ENCODE measurements at places on chromosomes 1 and 21. TPM values are rescaled to one million over a fixed set of nuclear protein-coding genes. Genes with fewer than 3 reads are reported as not detected.

GRCh38 chr21:42013931-42014330 is 3.8 kb upstream of the ZBTB21 start:
- H3K27me3 ChIP-seq = no peaks in the 10 kb centered on the region
- H3K27ac ChIP-seq = no peak overlapping the region
- no peaks in the 10 kb centered on the region for H3K36me3 ChIP-seq
- no peak overlapping the region for H3K4me3 ChIP-seq
- no peak for DNase-seq
- no peaks in the 10 kb centered on the region for H3K4me1 ChIP-seq

- H3K4me1 ChIP-seq = no peaks in the 10 kb centered on the region
- no peak for DNase-seq
- H3K36me3 ChIP-seq = no peaks in the 10 kb centered on the region
- H3K27me3 ChIP-seq = peaks cover 87% of the 10 kb centered on the region
These were observed 2.0 kb upstream of the OLIG2 start for GRCh38 chr21:33023574-33024200.

- no peak overlapping the region for H3K4me3 ChIP-seq
- no peak for DNase-seq
- no peak overlapping the region for H3K27ac ChIP-seq
- H3K27me3 ChIP-seq = no peaks in the 10 kb centered on the region
- H3K36me3 ChIP-seq = no peaks in the 10 kb centered on the region
These were observed 3.5 kb downstream of the TIE1 start for GRCh38 chr1:43304314-43304681.

- H3K36me3 ChIP-seq = no peaks in the 10 kb centered on the region
- no peak overlapping the region for H3K27ac ChIP-seq
- no peak overlapping the region for H3K4me3 ChIP-seq
These were observed 8.6 kb upstream of the C1orf105 start for GRCh38 chr1:172411791-172412338.

- no peaks in the 10 kb centered on the region for H3K27me3 ChIP-seq
- H3K36me3 ChIP-seq = no peaks in the 10 kb centered on the region
- no peak overlapping the region for H3K27ac ChIP-seq
- H3K4me3 ChIP-seq = no peak overlapping the region
- DNase-seq = no peak
These were observed 117.2 kb upstream of the JUN start for GRCh38 chr1:58901008-58901407.

DNA sequence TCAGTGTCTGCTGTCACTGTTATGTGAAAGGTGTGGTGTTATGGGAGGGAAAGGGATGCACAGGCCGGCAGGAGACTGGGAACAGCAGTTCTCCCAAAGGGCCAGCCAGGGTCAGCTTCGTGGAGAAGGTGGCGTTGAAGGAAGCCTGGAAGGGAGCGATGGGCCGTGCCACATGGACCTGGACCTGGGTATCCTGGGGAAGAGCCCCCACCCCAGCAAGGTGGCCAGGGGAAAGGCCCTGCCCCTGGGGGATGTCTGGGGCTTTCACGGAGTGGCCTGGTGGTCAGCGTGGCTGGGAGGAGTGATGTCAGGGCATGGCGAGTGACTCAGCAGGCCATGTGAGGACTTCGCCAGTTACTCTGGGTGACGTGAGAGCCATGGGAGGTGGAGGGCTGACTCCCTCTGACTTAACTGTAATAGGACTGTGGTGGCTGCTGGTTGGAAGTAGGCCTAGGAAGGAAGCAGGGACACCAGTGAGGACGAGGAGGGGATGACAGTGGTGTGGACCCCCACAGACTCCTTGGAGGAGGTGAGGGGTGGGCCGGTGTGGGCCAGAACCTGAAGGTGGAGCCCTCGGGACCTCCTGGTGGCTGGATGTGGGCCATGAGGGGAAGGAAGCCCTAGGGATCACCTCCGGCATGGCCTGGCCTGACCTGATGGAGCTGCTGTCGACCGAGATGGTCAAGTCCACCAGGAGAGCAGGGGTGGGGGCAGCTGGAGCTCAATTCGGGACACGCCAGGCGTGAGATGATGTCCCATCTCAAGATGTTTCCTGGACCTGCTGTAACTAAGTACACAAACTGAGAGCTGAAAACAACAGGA is 54.5 kb downstream of the BACE2 start:
- DNase-seq = peak; percentile 55
- no peak overlapping the region for H3K4me3 ChIP-seq
- no peak overlapping the region for H3K27ac ChIP-seq
- H3K36me3 ChIP-seq = no peaks in the 10 kb centered on the region
- H3K27me3 ChIP-seq = no peaks in the 10 kb centered on the region
- no peaks in the 10 kb centered on the region for H3K4me1 ChIP-seq

GRCh38 chr21:35023396-35024070 is 25.6 kb downstream of the RUNX1 start:
- DNase-seq = no peak
- no peaks in the 10 kb centered on the region for H3K36me3 ChIP-seq

GRCh38 chr1:94061513-94062443 is 59.2 kb downstream of the ABCA4 start:
- no peaks in the 10 kb centered on the region for H3K36me3 ChIP-seq
- peak overlapping the region; percentile 47 for H3K27ac ChIP-seq
- no peak overlapping the region for H3K4me3 ChIP-seq

DNA sequence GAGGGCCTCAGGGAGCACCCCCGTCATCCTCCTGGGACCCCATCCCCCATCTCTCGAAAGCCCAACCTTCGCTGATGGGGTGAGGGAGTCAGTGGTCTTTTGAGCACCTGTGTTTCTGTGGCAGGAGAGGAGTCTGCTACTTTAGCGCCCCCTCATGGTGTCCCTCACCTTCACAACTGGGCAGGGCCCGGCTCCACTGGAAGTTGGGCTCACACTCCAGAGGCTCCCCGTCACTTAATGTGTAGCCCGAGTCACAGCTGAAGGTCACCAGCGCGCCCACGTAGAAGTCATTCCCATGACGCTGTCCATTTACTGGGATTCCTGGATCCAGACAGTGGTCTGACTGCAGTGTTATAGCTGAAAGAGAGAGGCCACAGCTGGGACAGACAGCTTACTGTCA is 139.5 kb upstream of the HMGB4 start:
- H3K4me3 ChIP-seq = no peak overlapping the region
- no peaks in the 10 kb centered on the region for H3K4me1 ChIP-seq
- no peaks in the 10 kb centered on the region for H3K36me3 ChIP-seq
- no peaks in the 10 kb centered on the region for H3K27me3 ChIP-seq
- no peak overlapping the region for H3K27ac ChIP-seq

GRCh38 chr1:15579683-15580047 is 5.2 kb downstream of the AGMAT start:
- H3K27me3 ChIP-seq = no peaks in the 10 kb centered on the region
- no peaks in the 10 kb centered on the region for H3K36me3 ChIP-seq
- no peak overlapping the region for H3K4me3 ChIP-seq
- H3K27ac ChIP-seq = no peak overlapping the region
- no peaks in the 10 kb centered on the region for H3K4me1 ChIP-seq
- no peak for DNase-seq

DNA sequence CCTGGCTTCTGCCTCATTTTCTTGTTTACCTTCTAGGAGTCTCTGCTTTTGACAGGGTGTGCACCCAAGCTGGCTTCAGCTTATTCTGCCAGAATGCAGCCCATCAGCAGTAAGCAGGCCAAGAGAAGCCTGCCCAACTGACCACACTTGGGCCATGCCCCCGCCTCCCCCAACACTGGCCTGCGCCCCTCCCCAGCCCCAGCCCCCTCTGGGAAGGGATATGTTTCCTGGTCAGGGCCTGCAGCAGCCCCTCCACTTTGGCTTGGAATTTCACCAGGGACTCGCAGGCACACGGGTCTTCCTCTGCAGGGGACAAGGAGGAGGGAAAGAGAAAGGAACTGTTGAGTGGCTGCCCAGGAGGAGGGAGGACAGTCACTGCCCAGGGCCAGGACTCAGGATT is 9.4 kb downstream of the MATN1 start:
- H3K36me3 ChIP-seq = no peaks in the 10 kb centered on the region
- DNase-seq = no peak
- no peak overlapping the region for H3K27ac ChIP-seq
- H3K4me3 ChIP-seq = no peak overlapping the region
- H3K4me1 ChIP-seq = no peaks in the 10 kb centered on the region
- peaks cover 5% of the 10 kb centered on the region for H3K27me3 ChIP-seq

GRCh38 chr1:1665815-1666251 is 7.0 kb upstream of the CDK11B start:
- no peaks in the 10 kb centered on the region for H3K27me3 ChIP-seq
- H3K27ac ChIP-seq = no peak overlapping the region
- peaks cover 16% of the 10 kb centered on the region for H3K36me3 ChIP-seq

DNA sequence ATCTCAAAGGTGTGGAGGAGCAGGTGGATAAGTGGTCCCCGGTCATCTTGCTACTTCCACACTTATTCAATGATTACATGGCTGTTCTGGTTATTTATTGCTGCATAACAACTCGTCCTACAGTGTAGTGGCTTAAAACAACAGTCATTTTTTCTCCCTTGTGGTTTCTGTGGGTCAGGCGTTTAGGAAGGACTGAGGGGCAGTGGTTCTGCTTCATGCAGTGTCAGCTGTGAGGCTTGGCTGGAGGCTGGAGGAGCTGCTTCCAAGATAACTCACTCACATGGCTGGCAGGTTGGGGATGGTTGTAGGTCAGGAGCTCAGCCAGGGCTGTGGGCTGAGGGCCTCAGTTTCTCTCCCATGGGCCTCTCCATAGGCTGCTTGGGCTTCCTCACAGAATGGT is 5.9 kb upstream of the SLC6A17 start:
- no peak overlapping the region for H3K27ac ChIP-seq
- H3K36me3 ChIP-seq = no peaks in the 10 kb centered on the region
- DNase-seq = no peak
- H3K4me3 ChIP-seq = no peak overlapping the region

GRCh38 chr1:29520571-29521437 is 284.5 kb downstream of the PTPRU start:
- H3K27me3 ChIP-seq = no peaks in the 10 kb centered on the region
- no peaks in the 10 kb centered on the region for H3K36me3 ChIP-seq
- H3K27ac ChIP-seq = no peak overlapping the region
- no peaks in the 10 kb centered on the region for H3K4me1 ChIP-seq
- H3K4me3 ChIP-seq = no peak overlapping the region
- no peak for DNase-seq

DNA sequence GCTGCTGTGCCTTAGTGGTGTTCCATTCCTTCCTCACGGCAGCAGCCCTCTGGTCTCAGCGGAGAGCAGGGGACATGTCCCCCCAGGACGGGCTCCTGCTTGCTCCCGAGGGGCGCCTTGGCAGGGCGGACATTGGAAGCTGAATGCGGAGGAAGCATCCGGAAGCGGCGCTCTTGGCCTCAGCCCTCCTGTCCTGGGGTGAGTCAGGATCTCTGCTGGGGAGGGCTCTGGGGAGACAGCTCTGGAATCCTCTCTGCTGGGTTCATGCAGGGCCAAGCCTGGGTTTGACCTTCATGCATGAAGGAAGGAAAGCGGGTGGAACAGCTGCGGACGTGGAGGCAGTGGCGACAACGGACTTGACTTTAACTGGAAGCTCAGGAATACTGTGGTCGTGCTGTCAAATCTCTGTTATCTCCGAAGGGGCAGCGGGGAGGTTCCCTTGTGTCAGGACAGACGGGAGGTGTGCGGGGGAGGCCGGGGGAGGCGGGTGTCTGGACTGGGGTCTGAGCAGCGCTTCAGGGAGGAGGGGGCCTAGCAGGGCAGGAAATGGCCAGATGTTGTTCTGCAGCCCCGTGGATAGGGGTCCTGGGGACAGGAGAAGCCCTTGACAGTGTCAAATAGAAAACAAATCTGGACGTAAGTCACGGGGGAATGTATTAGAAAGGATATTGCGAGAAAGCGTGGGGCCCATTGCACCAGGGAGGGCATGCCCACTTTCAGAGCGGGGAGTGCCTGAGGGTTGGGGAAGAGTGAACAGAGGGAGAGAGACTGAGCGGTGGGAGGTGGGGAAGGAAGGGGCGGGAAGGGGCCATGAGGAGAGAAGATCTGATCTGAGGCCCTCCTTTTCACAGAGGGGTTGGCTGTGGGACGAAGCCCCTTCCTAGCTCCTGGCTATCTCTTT is 26.6 kb downstream of the CRYAA start:
- H3K36me3 ChIP-seq = no peaks in the 10 kb centered on the region
- peaks cover 10% of the 10 kb centered on the region for H3K4me1 ChIP-seq
- H3K27ac ChIP-seq = no peak overlapping the region
- no peaks in the 10 kb centered on the region for H3K27me3 ChIP-seq
- no peak overlapping the region for H3K4me3 ChIP-seq
- DNase-seq = no peak

DNA sequence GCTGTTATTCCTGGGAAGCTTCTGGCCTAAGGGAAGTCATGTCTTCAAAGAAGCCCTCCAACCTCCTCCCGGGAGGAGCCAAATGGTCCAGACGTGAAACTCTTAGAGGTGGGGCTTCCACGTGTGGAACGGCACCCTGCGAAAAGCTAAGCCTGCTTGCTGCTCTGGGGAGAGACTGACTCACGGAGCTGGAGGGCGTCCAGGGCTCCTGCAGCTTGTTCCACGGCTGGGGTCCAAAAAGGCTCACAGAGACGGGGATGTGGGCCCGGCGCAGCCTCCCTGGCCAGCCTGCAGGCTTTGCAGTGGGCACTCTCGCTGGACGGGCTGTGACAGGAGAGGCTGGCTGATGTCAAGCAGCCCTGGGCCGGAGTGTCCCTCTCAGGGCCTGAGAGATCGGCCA is 105.1 kb downstream of the COLGALT2 start:
- peak; percentile 87 for DNase-seq
- H3K27me3 ChIP-seq = no peaks in the 10 kb centered on the region
- H3K36me3 ChIP-seq = peaks cover 3% of the 10 kb centered on the region
- no peak overlapping the region for H3K27ac ChIP-seq
- H3K4me1 ChIP-seq = peaks cover 9% of the 10 kb centered on the region
- no peak overlapping the region for H3K4me3 ChIP-seq

- peak overlapping the region; percentile 7 for H3K4me3 ChIP-seq
- H3K27ac ChIP-seq = peak overlapping the region; percentile 67
- peak; percentile 89 for DNase-seq
- H3K4me1 ChIP-seq = no peaks in the 10 kb centered on the region
- peaks cover 15% of the 10 kb centered on the region for H3K36me3 ChIP-seq
These were observed 5.5 kb downstream of the ETS2 start for GRCh38 chr21:38811257-38811656.

DNA sequence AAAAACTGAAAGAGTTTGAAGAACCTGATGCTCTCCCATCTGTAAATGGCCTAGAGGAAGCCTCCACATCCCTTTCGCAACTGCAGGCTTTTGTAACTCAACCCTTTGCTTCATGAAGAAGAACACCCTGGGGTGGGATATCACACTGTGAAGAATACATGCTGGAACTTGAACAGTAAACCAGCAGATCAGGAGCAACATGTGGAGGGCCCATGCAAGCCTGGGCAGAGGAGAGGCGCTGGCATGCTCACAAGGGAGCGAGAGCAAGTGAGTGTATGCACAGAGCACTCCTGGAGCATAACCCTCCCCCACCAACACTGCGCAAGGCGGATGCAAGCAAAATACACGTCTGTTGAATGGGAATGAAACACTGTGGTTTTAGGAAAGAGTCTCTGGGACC is 24.6 kb upstream of the SPAG17 start:
- no peak overlapping the region for H3K27ac ChIP-seq
- no peaks in the 10 kb centered on the region for H3K27me3 ChIP-seq
- no peak for DNase-seq

- no peaks in the 10 kb centered on the region for H3K36me3 ChIP-seq
- H3K27ac ChIP-seq = no peak overlapping the region
- H3K27me3 ChIP-seq = no peaks in the 10 kb centered on the region
- no peaks in the 10 kb centered on the region for H3K4me1 ChIP-seq
- no peak overlapping the region for H3K4me3 ChIP-seq
These were observed 8.5 kb downstream of the CD5L start for GRCh38 chr1:157833145-157833544.

TMEM269 gene
- polyA plus RNA-seq = 0.06 TPM

PTBP2 gene
- polyA plus RNA-seq = 14.9 TPM

KRTAP11-1 gene
- not detected for polyA plus RNA-seq

RNU1-1 gene
- not detected for polyA plus RNA-seq

TRIM67 gene
- polyA plus RNA-seq = 0.02 TPM

RNU1-3 gene
- polyA plus RNA-seq = not detected

PRDM16 gene
- 0.15 TPM for polyA plus RNA-seq

KRTAP10-2 gene
- not detected for polyA plus RNA-seq

KPNA6 gene
- polyA plus RNA-seq = 44.4 TPM
